ENCODE measurements at places on chromosomes 12 and 14. TPM values are rescaled to one million over a fixed set of nuclear protein-coding genes. Genes with fewer than 3 reads are reported as not detected.
A peak's percentile ranks its signal among the peaks of the same experiment; 100 is the strongest.

DNA sequence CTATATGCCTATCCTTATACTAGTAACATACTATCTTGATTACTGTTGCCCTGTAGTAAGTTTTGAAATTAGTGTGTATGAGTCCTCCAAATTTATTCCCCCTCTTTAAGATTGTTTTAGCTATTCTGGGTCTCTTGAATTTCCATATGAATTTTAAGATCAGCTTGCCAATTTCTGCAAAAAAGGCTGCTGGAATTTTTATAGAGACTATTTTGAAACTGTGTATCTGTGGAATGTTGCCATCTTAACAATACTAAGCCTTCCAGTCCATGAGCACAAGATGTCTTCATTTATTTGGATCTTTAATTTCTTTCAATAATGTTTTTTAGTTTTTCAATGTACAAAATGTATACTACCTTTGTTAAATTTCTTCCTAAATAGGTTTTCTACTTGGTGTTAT lies 79.8 kb upstream of the ETV6 start:
- no peak for DNase-seq
- no peak overlapping the region for H3K4me3 ChIP-seq
- H3K4me1 ChIP-seq = no peaks in the 10 kb centered on the region
- no peaks in the 10 kb centered on the region for H3K36me3 ChIP-seq
- H3K27me3 ChIP-seq = no peaks in the 10 kb centered on the region

Gene LMNTD1
- total RNA-seq = not detected

DNA sequence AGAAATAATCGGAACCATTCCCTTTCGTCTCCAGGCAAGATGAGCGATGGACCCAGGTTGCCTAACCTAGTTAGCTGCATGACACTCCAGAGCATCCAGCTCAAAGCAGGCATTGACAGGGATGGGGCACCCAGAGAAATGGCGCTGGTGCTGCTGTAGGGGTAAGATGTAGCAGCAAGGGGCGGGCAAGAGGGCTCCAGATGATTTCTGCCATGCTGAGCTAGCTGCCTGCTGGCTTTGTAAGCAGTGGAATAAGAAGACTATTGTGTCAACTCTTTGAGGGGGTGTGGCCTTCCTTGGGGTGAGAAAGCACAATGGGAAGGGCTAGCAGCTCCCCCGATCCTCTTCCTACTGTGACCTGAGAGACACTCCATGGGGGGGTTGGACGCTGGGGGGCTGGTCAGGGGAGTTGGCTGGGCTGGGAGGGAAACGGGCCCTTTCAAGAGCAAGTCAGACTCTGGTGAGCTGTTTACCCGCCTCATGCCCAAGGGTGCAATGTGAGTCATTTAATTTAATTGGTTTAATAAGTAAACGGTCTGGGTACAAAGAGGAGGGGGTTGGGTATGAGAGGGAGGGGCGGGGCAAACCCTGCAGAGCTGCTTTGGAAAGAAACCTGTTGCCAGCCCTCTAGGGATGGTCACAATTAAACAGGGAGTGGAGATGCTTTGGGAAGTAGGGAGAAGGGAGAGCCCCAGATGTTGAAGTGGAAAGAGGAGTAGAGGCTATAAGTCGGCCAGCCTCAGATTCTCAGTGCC lies 50.5 kb downstream of the B4GALNT3 start:
- H3K4me3 ChIP-seq = no peak overlapping the region
- no peaks in the 10 kb centered on the region for H3K36me3 ChIP-seq
- no peaks in the 10 kb centered on the region for H3K4me1 ChIP-seq
- no peak for DNase-seq
- H3K27ac ChIP-seq = no peak overlapping the region

Gene PROX2
- total RNA-seq = not detected

- H3K4me1 ChIP-seq = no peaks in the 10 kb centered on the region
- H3K36me3 ChIP-seq = no peaks in the 10 kb centered on the region
- H3K27me3 ChIP-seq = peaks cover 13% of the 10 kb centered on the region
- H3K4me3 ChIP-seq = no peak overlapping the region
Observed at GRCh38 chr12:54565310-54565985, 16.0 kb downstream of the PDE1B start.

Gene CLEC1B
- not detected for total RNA-seq

GRCh38 chr14:22650046-22650739 lies 6.0 kb upstream of the OR6J1 start:
- peaks cover 6% of the 10 kb centered on the region for H3K4me1 ChIP-seq
- H3K27me3 ChIP-seq = no peaks in the 10 kb centered on the region
- DNase-seq = no peak
- no peaks in the 10 kb centered on the region for H3K36me3 ChIP-seq
- no peak overlapping the region for H3K4me3 ChIP-seq
- H3K27ac ChIP-seq = no peak overlapping the region

DNA sequence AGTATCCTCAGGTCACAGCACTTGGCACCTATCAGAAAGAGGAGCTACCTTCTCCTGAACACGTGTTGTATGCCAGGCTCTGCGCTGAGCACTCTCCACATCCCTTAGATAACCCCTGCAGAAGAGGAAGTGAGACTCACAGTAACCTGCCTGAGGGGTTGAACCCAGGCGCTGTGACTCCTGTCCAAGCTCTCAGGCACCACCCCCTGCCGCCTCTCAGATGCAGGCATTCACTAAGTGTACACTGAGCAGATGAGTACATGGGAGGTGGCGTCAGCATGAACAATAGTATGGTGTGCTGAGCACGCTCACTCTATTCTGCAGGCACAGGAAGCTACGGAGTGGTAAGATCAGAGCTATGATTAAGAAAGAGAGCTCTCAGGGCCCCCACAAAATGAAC lies 21.0 kb upstream of the RIC8B start:
- no peaks in the 10 kb centered on the region for H3K27me3 ChIP-seq
- H3K36me3 ChIP-seq = no peaks in the 10 kb centered on the region
- DNase-seq = no peak
- H3K4me1 ChIP-seq = no peaks in the 10 kb centered on the region
- no peak overlapping the region for H3K27ac ChIP-seq

Gene B4GALNT3
- total RNA-seq = not detected

Gene FGF23
- not detected for total RNA-seq

GRCh38 chr14:63287666-63288483 lies 30.9 kb downstream of the GPHB5 start:
- no peaks in the 10 kb centered on the region for H3K27me3 ChIP-seq
- H3K4me1 ChIP-seq = no peaks in the 10 kb centered on the region
- H3K4me3 ChIP-seq = no peak overlapping the region
- peak; percentile 56 for DNase-seq
- H3K27ac ChIP-seq = no peak overlapping the region

GRCh38 chr14:57364659-57365450 lies 25.5 kb upstream of the NAA30 start:
- H3K4me1 ChIP-seq = no peaks in the 10 kb centered on the region
- no peaks in the 10 kb centered on the region for H3K27me3 ChIP-seq
- no peak overlapping the region for H3K4me3 ChIP-seq
- H3K36me3 ChIP-seq = no peaks in the 10 kb centered on the region
- H3K27ac ChIP-seq = no peak overlapping the region

DNA sequence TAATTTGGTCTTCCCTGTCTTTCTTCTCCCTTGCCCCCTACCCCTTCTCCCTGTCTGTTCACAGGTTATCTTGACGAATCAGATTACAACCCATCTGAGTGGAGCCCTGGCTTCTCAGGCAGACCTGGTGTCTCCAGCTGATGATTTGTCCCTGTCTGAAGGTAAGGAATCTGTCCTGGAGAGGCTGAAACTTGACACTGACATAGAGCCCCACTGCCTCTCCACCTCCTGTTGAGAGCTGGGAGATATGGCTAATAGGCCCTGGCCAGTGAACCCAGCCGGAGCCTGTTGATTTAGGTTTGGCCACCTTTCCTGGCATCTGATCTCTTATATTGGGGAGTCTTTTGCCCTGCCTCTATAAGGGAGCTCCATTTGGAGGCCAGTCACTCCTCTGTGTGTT lies 472.2 kb downstream of the RAD51B start:
- H3K27ac ChIP-seq = no peak overlapping the region
- no peaks in the 10 kb centered on the region for H3K4me1 ChIP-seq
- no peaks in the 10 kb centered on the region for H3K36me3 ChIP-seq
- no peak overlapping the region for H3K4me3 ChIP-seq
